Posterior cingulate gyrus (tissue), 11 donors: ENCODE measurements at places on chromosomes 1 and 21.

DNA sequence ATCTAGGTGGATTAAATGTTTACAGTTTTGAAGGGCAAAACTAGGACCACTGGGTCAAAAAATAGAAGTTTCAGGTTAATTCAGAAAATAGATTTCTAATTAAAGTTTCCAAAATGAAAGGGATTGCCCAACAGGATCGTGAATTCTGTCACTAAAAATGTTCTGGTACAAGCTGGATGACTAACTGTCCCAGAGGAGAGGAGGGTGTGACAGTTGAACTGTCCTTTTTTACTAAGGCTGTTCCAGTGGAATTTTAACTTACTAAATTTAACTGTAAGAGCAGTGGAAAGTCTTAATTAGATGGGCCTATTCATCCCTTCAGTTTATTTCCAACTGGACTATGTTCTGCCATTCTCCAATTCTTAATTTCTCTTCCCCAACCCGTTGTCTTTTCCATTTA, 7.2 kb downstream of the SNX7 start:
- no peak for DNase-seq

- DNase-seq: no peak
Observed at GRCh38 chr1:116763116-116763786, 9.0 kb downstream of the CD2 start.

DNA sequence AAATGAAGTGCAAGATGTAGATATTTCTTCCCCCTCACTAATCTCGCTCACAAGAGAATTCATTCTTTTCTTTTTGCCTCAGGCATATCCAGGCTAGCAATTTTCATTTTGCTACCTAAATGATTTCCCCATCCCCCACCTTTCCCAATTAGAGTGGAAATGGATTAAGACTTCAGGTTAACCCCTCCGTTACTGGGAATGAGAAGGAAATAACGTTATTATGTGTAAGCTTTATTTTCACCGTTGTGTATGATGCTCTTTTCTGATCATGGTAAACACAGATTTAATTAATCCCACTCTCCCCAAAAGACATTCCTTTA, 143.9 kb downstream of the RUNX1 start:
- DNase-seq: no peak

GRCh38 chr21:34886240-34887104, 162.6 kb downstream of the RUNX1 start:
- no peak for DNase-seq

DNA sequence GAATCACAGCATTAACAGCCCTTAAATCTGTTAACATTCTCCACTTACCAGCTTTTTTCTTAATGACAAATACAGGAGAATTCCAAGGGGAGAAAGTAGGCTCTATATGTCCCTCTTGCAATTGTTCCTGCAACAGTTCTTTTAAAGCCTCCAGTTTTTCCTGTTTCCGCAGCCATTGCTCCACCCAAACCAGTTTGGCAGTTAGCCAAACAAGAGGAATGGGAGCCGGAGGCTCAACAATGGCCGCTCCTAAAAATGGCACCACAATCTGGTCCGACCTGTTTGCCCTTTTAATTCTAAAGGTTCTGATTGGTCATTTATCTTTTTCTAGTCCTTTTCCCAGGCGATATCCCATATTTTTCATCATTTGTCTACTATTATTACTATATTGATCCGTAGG, 14.0 kb upstream of the L1TD1 start:
- DNase-seq: no peak

- no peak for DNase-seq
Observed at GRCh38 chr1:187848321-187848720, 1019.6 kb downstream of the PLA2G4A start.

GRCh38 chr1:70427976-70428375, 16.9 kb downstream of the CTH start:
- no peak for DNase-seq

- peak; percentile 33 for DNase-seq
Observed at GRCh38 chr1:153612755-153613331, at the start of gene S100A16. S100A16 (minus strand) TSS chr1:153613137; CDS start chr1:153608151, 4,986 bp downstream.

GRCh38 chr1:93874025-93874651, 4.9 kb downstream of the DNTTIP2 start:
- no peak for DNase-seq

DNA sequence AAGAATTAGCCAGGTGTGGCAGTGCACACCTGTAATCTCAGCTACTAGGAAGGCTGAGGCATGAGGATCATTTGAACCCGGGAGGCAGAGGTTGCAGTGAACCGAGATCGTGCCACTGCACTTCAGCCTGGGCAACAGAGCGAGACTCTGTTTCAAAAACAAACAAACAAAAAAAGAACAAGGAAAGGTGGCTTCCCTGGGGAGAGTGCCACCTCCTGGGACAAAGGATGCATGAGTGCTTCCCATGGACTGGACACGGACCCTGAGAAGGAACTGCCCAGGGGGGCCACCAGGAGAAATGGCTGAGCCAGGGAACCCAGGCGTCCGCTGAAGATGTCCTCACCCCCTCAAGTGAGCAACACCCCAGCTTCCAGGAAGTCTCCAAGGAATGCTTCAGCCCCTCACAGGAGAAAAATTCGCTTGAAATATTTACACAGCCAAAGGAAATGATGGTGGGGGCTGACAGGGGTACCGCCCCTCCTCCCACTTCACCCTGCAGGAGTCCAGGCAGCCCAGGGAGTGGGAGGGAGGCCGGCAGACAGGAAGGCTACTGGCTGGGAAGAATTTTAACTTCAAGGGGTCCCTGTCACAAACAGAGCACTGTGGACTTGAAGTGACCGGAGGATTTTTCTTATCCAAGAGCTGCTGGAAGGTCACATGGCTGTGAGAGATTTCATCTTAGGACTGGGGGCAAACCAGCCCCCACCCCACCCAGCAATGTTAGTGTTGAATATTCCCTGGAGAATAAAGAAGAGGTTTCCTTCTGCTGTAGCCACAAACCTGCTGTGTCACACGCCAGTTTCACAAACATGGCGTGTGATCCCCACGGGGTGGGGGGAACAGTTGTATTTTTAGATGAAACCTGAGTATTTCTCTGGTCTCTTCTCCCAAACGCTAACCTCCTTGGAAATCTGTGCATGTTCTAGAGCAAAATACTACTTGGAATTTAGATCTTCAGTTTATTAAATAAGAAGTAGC, 90.8 kb upstream of the SLC25A33 start:
- no peak for DNase-seq

DNA sequence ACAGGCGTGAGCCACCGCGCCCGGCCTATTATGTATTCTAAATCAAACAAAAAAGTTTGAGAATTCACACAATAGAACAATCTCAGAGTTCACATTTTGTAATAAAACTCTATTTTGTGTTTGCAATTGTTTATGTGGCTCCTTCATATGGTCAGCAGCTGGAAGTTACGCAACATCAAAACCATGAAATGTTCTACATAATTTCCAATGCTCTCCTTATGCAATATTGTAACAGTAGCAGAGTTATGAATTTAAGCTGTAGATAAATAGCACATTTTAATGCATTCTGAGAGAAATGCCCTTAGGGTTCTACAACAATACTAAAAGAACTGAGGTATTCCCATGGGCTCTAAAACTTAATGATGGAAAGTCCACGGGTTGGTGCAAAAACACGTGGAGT, 62.3 kb upstream of the COL11A1 start:
- no peak for DNase-seq

GRCh38 chr1:25524568-25525360, 18.6 kb upstream of the LDLRAP1 start:
- DNase-seq: no peak

- DNase-seq: no peak
Observed at GRCh38 chr1:220356981-220357850, 85.0 kb upstream of the RAB3GAP2 start.

DNA sequence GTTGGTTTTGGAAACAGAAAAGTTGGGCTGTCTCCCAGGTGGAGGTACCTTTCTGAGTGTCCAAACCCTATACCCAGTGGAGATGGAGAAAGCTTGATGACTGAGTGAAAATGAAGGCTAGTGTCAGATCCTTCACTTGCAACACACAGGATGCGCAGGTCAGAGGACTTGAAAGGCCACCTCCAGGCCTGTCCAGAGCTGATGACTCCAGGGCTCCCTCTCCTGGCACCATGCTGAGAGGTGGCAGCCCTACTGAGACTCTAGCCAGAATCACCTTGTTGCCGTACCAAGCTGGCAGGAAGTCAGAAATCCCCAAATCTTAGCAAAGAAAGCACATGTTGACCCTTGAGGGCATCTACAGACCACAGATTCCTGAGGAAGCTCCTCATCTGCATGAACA, 16.4 kb downstream of the KNCN start:
- no peak for DNase-seq

- peak; percentile 63 for DNase-seq
Observed at GRCh38 chr21:41479686-41480085, 28.3 kb downstream of the TMPRSS2 start.

DNA sequence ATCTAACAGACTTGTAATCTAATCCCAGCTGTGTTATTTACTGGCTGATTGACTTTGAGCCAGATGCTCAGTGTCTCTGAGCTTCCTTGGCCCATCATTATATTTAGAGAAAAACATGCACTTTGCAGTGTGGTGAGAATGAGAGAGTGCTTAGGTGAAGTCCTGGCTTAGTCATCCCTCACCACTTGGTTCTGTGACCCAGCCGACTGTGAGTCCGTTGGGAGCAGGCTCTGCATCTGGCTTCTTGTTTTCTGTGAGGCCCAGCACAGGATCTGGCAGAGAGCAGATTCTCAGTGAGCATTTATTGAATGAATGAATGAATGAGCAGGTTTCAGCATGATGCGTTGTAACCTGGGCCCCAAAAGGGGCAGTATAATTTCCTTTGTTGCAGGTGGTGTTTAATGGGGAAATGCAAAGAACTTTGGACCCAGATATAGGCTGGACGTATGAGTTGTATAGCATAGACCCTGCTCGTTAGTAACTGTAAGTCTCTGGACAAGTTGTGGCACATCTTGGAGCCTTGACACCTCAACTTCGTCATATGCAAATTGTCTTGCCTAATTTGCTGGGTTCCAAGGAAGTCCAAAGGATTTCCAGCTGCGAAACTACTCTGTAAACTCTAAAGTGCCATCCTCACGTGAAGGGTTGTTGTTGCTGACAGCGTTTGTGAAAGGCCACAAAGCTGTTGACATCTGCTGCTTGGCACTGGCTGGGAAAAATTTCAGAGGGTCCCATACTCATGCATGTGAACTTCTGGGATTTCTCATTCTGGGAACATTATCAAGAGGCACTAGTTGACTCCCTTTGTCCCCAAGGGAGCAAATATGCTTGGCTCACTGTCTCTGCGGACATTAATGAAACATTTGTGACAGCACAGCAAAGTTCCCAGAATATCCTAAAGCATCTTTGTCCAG, 138.8 kb upstream of the USP24 start:
- no peak for DNase-seq

DNA sequence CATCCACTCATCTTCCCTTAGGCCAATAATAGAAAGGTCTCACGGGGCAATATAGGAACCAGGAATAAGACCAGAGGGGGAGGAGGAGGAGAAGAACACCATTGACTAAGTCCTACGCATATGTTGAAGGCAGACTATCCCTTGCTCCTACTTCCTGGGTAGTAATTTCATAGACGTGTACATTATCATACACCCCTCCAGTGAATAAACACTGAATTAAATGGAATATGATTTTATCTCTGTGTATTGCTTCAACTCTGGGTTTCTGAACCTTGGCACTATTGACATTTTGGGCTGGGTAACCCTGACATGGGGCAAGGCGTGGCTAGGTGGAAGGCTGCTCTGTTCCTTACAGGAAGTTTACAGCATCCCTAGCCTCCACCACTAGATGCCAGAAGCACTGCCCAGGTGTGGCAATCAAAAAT, 17.3 kb upstream of the FHAD1 start:
- no peak for DNase-seq

- no peak for DNase-seq
Observed at GRCh38 chr1:60059468-60059867, 14.1 kb downstream of the C1orf87 start.

DNA sequence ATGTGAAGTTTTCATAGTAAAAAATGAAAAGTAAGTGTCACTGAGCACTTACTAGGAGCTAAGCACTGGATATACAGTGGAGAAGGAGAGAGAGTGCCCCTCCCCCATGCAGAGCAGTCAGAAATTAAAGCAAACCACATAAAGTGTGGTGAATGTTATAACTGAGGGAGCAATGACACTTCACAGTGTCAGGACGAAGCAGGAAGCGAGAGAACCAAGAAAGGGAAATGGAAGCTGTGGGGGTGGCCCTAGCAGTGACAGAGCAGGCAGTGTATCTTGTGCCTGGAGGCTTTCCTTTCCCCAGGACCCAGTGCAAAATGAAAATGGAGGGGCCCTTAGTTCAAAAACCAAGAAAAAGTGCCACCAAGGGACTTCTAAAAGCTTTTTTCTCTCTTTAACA, 21.5 kb upstream of the RCAN3 start:
- no peak for DNase-seq

- no peak for DNase-seq
Observed at GRCh38 chr1:234529950-234530237, 50.9 kb upstream of the TARBP1 start.

- DNase-seq: peak; percentile 67
Observed at GRCh38 chr1:220527908-220528678, at the start of gene MARK1. MARK1 (plus strand) TSS chr1:220528136; CDS start chr1:220528823, 687 bp downstream.

- no peak for DNase-seq
Observed at GRCh38 chr1:57279909-57280666, 143.8 kb downstream of the DAB1 start.

GRCh38 chr1:114250683-114251572, 97.3 kb upstream of the SYT6 start:
- DNase-seq: no peak

GRCh38 chr21:35026617-35027562, 22.2 kb downstream of the RUNX1 start:
- peak; percentile 17 for DNase-seq

DNA sequence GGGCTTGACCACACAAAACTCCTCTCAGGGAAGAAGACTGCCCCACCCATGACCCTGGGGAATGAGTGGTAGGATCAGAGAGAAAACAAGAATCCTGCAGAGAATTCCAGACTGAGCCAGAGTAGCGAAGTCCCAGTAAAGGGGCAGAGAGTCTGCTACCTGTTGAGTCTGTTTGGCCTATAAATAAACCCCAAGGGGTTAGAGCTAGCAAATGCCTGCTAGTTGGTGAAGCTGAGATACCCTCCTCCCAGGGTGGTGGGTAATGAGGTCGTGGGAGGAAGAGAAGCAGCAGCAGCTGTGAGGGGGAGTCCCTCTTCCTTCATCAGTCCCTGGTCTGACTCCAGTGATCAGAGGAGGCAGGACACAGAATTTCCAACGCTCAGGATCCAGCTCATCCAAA, 2.5 kb downstream of the TRAF3IP3 start:
- DNase-seq: no peak

DNA sequence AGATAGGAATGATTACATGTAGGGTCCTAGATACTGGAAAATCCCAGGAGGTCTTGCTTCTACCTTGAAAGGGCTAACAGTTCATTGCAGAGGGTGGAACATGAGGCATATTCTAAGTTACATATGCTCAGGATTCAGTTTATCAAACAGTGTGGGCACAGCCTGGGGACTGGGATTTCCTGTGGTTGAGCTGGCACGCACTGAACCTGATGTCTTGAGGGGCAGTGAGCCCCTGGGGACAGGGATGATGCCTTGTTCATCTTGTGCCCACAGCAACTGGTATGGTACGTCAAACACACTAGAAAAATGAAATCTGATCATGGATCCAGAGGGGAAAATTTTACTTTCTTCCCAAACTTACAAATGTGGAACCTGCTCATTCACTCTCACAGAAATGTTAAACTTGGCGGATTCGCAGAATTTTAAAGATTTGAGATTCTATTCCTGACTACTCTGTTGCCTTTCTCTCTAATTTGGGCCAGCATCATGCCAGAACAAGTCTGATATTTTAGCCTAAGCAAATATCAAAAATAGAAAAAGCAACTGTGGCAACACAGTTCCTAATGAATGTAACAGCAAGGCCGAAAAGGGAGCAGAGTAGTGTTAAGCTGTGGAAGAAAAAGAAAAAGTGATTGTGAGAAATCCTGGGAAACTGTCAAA, 68.2 kb upstream of the COL24A1 start:
- no peak for DNase-seq

- no peak for DNase-seq
Observed at GRCh38 chr1:229509576-229509975, 1.4 kb upstream of the NUP133 start.
